Vagina (tissue), 2 donors: ENCODE measurements at places on chromosomes 13 and 19. TPM values are rescaled to one million over a fixed set of nuclear protein-coding genes. Genes with fewer than 3 reads are reported as not detected.

DNA sequence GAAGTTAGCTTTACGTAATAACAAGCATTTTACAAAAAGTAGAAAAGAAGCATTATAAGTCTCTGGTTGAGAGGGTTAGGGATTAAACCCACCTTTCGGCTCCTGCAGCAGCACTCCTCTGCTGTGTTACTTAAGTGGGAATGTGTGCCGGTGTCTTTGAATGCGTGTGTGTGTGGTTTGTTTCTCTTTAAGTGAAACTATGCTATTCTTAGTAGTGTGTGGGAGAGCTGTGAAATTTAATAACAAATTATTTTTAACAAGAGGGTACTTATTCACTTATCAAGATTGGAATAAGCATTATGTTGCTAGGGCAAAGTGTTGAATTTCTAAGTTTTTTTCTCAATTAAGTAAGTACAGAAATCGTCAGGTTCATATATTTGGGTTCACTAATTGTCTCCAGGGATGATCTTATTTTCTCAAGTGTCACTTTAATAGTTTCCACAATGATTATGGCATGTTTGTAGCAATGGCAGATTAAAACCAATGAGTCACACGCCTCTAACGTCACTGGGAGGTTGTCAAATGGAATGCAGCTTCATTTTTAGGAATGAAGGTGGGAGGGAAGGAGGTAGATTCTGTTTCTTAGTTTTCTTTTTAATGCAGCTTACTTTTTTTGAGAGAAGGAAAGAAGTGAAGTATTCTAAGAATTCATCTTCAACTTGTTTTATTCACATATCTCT is 151.3 kb downstream of the LMO7 start:
- DNase-seq = no peak

- no peak for DNase-seq
These were observed 45.0 kb downstream of the CEBPG start for GRCh38 chr19:33418461-33418860.

- DNase-seq = no peak
These were observed 107.2 kb downstream of the NALCN start for GRCh38 chr13:101309014-101309619.

GRCh38 chr19:7868326-7868670 is 5.9 kb downstream of the PRR36 start:
- no peak for DNase-seq

DNA sequence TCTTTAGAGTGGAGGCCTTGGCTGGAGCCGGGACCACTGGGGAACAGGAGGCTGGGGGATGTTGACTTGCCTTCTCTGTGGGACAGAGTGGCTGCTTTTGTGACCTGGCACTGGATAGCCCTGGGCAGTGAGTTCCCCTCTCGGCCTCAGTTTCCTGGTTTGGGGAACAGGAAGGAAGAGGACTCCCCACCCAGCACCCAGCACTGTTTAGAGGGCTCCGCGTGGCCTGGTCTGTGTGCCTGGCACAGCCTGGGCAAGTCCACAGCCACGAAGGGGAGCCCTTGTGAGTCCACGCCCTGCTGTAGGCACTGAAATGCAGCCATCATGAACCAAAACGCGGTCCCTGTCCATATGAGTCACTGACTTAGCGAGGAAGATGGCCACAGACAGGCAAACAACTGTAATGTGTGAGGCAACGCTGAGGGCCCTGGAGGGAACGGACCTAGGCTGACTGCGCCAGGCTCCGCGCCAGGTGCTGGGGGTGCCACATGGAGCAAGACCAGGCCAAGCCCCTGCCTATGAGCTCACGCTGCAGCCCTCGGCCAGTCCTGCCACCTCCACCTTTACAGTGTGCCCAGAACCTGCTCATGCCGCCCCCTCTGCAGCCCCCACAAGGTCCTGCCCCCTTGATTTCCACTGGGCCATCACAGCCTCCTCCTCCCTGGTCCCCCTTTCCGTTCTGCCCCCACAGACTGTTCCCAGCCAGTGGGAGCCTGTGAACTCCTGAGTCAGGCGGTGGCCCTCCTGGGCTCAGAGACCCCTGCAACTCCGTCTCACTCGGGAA is 35.5 kb downstream of the PAK4 start:
- no peak for DNase-seq

DNA sequence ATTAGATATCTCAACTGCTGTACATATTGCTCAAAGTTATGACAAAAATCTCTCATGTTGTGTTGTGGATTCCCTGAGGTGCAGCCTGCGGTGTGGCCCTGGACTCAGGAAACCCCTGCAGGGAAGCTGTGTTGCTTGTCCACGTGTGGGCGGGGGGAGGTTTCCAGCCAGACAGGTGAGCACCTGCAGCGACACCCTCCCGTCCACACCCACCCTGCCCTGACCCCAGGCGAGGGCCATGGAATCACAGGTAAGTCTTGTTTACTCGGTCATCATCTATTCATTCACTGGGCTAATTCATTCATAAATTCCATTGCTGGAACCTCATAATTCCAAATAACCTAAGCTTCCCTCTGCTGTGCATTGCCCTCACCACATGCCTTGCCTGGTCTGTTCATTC is 14.1 kb downstream of the PLPP2 start:
- no peak for DNase-seq

DNA sequence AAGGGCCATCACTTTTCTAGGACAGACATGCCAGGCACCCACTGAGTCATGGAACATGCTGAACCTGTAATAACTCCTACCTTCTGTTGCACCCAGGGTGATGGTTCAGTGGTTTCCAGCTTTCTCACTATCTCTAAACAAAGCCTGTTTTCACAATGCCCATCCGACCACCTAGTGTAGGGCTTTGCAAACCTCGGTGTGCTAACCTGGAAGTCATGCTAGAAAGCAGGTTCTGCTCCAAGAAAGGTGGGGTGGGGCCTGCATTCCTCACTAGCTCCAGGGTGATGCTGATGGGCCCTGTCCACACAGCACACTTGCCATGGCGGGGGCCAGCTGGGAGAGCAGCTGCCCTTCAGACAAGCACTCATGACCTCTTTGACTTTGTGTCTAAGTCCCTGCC is 43.4 kb downstream of the COL4A2 start:
- no peak for DNase-seq

GRCh38 chr13:96075953-96076543 is 13.9 kb upstream of the HS6ST3 start:
- DNase-seq = no peak

GRCh38 chr19:15292847-15293582 is 39.3 kb downstream of the BRD4 start:
- DNase-seq = no peak

GRCh38 chr19:15641901-15642491 is 1.3 kb downstream of the CYP4F3 start:
- DNase-seq = no peak

DNA sequence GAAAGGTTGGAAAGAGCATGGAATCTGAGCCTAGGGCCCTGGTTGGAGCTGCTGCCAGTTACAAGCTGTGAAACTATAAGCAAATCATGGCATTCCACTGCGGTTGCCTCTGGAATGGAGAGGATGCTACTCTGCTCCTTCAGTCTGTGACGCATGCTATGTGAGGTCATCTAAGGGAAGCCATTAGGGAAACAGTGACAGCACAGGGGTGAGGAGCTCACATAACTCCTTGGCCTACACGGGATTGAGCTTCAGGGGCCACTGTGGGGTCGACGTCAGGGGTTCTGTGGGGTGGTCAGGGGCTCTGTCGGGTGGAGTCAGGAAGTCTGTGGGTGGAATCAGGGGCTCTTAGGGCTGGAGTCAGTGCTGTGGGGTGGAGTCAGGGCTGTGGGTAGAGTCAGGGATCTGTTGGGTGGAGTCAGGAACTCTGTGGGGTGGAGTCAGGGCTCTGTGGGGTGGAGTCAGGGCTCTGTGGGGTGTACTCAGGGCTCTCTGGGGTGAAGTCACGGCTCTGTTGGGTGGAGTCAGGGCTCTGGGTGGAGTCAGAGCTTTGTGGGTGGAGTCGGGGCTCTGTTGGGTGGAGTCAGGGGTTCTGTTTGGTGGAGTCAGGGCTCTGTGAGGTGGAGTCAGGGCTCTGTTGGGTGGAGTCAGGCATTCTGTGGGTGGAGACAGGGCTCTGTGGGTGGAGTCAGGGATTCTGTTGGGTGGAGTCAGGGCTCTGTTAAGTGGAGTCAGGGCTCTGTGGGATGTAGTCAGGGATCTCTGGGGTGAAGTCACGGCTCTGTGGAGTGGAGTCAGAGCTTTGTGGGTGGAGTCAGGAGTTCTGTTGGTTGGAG is 35.8 kb upstream of the MEDAG start:
- peak; percentile 89 for DNase-seq

DNA sequence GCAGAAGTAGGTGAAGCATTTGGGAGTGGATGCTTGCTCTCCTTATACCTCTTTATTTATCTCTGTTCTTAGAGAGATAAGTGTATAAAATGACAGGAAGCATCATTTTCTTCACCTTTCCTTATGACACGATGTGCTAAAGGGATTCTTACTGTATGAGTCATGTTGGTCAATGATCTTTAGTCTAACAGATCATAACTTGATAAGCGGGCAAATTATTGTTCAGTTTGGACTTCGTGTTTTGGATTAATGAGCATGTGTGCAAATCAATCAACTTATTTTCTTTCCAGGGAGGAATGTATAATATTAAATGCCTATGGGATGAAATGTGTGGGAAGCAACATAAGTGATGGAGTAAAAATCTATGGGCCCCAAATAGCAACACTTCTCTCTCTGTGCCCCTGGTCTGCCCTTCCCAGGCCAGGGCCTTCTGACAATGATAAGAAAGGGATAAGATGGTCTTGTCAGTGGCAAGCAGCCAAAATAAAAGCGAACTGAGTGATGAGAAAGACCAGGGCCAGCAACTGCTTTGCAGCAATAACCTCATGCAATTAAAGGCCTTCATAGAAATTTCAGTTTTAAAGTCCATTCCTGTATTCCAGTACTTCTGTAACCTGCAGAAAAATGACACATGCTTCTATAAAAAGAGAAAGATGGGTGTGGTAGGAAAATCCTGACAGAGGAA is 61.4 kb downstream of the SLC10A2 start:
- no peak for DNase-seq

DNA sequence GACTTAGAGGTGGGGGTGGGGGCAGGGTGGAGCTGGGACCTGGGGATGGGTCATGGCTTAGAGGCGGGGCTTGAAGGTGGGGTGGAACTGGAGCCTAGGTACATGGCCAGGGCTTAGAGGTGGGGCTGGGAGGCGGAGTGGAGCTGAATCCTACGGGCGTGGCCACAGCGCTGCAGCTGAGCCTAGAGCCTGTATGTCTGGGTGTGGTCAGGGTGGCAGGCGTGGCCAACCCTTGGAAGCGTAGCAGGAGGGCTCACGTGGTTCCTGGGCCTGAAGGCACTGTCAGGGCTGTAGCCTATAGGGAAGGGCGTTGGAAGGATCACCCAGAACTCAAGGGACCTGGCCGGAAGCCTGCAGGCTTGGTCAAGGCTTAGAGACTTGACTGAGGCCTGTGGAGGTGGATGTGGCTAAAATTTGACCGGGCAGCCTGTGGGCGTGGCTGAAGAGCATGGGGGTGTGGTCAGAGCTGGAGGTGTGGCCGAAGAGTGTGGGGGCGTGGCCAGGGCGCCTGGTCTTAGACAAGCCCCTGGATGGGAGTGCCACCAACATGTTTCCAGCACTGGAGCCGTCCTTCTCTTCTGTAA is 24.3 kb downstream of the COLGALT1 start:
- no peak for DNase-seq

GRCh38 chr19:17616686-17616960 is 61.2 kb downstream of the COLGALT1 start:
- DNase-seq = no peak

DNA sequence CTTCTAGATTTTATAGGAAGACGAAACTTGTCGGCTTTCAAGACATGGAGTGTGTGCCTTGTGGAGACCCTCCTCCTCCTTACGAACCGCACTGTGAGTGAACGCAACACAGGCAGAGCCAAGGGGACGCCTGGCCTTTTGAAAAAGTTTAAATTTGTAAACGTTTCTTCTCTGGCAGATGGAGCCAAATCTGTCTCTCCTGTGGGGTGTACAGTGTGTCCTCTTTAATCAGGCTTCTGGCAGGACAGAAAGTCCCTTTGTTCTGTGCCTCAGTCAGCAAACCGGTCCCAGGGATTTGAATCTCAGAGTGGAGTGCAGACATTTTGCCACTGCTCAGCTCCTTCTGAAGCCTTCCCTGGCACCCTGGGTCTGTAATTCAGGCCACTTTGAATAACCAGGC is 56.5 kb downstream of the TNFRSF19 start:
- no peak for DNase-seq

KLK2 gene
- not detected for total RNA-seq

SLC17A7 gene
- total RNA-seq = 0.74 TPM

ANGPTL4 gene
- total RNA-seq = 92.8 TPM

WDR18 gene
- total RNA-seq = 66.8 TPM

CD37 gene
- total RNA-seq = 22.1 TPM

TMEM190 gene
- not detected for total RNA-seq

CEACAM8 gene
- total RNA-seq = not detected

IGSF23 gene
- total RNA-seq = not detected

SUPT20H gene
- total RNA-seq = 34.1 TPM

ATP4B gene
- total RNA-seq = not detected

IGFL3 gene
- total RNA-seq = not detected
